ENCODE measurements at places on chromosomes 6 and 20.

- DNase-seq: no peak
Measured at GRCh38 chr20:11041396-11041795, 367.6 kb upstream of the JAG1 start.

DNA sequence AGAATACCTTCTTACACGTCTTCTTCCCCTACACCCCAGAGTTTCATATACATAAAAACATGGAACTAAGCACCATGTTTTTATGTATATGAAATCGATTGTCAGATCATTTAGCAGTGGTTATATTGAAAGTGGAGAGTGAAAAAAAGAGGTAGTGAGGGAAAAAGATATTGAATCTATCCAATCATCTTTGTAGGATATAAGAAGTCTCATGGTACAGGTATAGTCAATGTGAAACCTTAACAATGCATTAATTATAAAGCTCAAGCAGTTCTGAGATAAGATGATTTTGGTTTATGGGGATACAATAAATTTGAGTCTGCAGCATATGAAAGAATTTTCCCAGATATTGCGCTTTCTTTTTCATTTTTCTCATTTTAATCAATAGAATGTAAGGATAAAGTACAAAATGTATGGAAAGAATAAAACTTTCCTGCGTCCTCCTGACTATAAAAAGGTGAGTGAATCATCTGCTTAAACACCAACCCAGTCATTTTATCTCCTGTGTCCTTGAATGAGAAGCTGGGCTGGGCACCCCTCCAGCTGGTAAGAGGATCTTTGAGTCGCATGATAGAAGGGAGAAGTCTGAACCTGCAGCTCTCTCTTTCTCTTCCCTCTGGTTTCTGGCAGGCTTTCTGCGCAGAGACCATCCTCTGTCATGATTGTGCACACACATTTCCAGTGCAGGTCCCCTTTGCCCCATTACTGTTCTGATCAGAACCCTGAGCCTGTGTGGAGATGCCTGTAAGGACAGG lies 28.1 kb upstream of the AKIRIN2 start:
- DNase-seq: no peak

GRCh38 chr20:62177307-62177706 lies 5.5 kb upstream of the MTG2 start:
- DNase-seq: no peak

- DNase-seq: no peak
Measured at GRCh38 chr6:32126880-32127279, 1.2 kb downstream of the ATF6B start.

DNA sequence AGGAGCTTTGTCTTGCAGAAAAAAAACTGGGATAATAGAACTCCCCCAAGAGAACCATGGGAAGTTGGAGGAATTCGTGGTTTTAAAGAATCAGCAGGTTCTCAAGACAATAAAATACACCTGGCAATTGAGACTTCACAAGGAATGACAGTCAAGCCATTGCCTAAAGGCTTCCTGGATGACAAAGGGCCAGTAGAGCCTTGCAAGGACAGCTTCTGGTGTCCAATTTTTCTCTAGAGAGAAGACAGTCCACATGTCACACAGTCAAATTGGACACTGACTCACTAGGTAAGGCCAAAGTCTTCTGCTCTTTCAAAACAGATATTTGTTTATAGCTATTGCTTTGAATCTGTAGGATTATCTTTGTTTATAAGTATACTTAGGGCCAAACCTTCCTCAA lies 80.3 kb upstream of the BMP5 start:
- DNase-seq: no peak

DNA sequence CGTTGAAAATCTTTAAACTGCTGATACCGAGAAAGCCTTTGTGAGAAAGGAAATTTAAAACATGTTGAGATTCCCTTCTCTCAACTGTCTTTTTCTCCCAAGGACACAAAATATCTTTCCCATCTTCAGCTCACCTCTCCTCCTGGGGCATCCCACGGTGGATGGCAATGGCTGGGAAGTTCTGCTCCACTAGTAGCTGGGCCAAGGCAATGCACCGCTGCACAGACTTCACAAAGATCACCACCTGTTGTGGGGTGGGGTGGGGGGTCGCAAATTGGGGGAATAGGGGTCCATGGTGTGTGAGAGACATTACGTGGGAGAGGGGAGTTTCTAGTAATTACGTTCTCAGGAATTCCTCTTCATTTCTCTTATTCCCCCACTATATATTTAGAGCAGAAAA lies 2.4 kb downstream of the MCCD1 start:
- no peak for DNase-seq

DNA sequence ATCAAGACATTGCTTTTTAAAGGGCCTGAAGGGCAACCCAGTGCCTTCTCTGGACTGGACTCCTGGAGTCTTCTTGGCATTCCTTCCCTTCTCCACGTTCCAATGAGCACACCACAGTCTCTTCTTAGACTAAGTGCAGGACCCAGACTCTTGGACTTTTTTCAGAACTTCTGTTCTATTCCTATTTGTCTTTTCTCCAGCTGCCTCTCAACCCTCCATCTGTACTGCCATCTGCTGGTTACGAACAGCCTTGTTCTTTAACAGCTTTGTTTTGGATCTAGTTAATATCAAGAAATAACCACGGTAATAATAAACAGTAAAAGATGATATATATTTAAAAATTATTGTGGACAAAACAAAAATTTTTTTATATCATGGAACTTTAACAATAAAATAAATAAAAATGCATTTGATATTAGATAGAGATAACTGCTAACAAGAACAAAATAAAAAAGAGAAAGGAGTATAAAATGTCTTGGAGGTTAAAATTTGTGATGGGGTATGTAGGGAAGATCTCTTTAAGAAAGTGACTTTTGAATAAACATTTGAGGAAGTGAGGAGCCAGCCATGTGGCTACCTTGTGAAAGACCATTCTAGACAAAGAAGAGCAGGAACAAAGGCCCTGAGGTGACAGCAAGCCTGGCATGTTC lies 105.1 kb upstream of the HCRTR2 start:
- DNase-seq: no peak

DNA sequence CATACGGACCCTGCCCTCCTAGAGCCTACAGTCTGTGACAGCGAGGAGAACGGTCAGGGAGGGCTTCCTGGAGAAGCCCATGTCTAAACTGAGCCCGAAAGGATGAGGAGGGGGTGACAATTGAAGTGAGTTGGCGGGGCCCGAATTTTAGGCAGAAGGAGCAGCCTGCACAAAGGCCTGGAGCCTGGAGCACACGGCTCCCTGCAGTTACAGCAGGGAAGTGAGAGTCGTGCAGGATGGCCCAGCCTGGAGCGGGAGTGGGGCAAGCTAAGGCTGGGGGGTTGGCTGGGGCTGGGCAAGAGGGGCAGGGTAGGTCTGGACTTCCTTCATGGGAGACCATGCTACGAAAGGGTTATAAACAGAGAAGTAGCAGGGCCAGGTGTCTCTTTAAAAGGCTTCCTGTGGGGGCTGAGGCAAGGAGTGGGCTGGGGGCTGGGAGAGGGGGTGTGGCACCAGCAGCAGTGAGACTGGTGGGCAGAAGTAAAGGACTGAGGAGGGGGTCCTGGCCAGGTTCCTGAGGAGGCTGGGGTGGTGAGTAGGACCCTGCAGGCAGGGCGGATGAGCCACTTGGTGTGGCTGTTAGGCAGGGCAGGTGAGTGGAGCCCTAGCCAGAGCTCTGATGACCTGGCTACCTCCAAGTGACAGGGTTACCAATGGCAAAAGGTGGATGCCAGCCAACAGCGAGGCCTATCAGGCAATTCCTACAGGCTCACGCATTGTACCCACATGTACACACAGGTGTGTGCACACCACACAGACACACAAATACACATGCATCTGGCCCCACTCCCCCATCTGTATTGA lies 119.2 kb downstream of the MRPL14 start:
- DNase-seq: no peak

GRCh38 chr6:132798869-132799538 lies 567 bp upstream of the SLC18B1 start:
- peak; percentile 61 for DNase-seq

DNA sequence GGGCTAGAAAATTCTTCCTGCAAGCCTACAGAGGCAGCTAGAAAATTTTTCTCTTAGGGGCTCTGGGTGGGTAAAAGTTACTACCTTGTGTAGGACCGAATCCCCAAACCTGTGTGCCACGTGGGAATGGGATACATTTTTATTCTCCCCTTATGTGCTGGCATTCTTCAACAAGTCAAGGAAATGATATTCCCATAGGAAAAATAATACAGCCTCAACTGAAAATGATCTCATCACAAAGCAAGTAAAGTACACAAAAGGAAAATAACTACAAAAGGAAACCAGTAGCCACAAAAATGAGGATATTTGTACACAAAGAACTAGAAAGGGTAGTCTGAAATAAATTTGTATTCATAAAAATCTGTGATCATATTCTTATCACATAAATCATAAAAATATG lies 298.1 kb downstream of the LAMA2 start:
- no peak for DNase-seq

DNA sequence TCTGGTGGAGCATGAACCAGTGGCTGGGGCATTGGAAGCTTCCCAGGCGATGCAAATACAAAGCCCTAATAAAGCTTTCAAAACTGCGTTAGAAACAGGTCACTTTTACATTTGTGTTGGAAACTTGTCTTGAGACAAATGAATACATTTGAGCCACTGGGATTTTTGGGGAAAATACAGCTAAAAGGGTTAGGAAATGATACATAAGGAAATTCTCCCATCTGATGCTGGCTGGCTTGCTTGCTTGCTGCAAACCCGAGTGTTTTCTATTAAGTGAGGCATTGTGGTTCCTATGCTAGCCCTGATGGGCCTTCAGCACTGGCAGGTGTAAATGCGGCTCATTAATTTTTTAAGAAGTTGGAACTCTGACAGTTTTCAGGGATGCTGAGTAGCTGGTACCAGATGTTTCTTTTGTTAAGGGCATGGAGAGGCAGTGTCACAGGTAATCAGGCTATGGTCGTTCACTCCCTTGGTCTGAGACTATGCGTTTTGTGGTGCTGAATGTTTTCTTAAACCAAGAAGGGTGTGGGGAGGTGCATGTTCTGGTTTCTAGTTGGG lies 35.2 kb downstream of the RREB1 start:
- no peak for DNase-seq

DNA sequence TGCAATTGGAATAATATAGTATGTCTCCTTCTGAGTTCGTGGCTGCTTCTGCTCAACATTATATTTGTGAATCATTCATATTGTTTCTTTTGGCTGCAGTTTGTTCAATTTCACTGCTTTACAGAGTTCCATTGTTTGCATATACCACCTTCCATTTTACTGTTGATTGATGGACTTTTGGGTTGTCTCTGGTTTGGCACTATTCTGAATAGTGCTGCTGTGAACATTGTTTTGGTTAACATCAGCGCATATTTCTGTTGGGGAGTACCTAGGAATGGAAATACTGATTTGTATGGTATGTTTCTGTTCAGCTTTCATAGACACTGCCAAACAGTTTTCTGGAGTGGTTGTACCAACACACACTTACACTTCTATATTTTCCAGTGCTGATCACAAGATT lies 46.9 kb downstream of the UST start:
- no peak for DNase-seq

- no peak for DNase-seq
Measured at GRCh38 chr6:33620158-33620855, 815 bp upstream of the ITPR3 start.

DNA sequence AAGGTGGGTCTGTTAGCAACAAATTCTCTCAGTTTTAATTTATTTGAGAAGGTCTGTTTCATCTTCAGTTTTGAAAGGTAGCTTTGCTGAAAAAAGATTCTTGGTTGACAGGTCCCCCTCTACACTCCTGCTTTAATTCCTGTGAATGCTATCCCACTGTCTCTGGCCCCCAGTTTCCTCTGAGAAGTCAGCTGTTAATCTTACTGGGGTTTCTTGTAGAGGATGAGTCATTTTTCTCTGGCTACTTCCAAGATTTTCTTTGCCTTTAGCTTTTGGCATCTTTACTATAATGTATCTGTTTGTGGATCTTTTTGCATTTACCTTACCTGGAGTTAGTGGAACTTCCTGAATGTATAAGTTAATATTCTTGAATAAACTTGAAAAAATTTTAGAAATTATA lies 122.7 kb downstream of the MMS22L start:
- DNase-seq: no peak

- DNase-seq: no peak
Measured at GRCh38 chr6:119626884-119627619, 277.5 kb upstream of the MAN1A1 start.

DNA sequence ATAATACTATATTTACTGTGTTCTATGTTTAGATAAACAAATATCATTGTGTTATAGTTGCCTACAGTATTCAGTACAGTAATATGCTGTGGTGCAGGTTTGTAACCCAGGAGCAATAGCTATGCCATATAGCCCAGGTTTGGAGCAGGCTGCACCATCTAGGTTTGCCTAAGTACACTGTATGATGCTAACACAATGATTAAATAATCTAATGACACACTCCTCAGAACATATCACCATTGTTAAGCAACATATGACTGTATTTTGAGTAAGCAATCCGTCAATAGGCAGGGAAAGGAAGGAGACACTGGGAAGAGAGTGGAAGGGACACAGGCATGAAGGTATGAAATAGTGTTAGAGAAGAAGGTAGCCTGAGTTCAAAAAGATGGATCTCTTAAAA lies 369.9 kb downstream of the PKHD1 start:
- no peak for DNase-seq

DNA sequence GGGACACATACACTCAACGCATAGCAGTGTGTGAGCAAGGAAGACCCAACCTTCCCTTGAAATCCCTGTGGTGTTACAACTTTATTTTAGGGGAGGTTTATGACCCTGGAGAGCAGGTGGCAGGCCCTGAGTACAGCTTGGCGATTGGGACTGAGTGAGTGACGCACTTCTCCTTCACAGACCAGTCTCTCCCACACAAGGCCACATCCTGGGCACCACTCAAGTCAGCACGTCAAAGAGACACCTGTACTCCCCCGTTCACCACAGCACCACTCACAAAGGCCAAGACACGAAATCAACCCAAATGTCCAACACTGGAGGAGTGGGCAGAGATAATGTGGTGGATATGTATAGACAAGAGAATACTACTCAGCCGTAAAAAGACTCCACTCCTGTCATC lies 57.0 kb upstream of the FRMD1 start:
- no peak for DNase-seq

GRCh38 chr6:85449818-85450759 lies at the start of gene NT5E:
Gene NT5E, plus strand, starts transcription at chr6:85450083. Its CDS starts 57 bp downstream, at chr6:85450140.
- DNase-seq: peak; percentile 7

- no peak for DNase-seq
Measured at GRCh38 chr6:107870381-107870780, 46.3 kb upstream of the SCML4 start.

GRCh38 chr20:62159839-62160238 lies 16.3 kb downstream of the SS18L1 start:
- DNase-seq: peak; percentile 31

DNA sequence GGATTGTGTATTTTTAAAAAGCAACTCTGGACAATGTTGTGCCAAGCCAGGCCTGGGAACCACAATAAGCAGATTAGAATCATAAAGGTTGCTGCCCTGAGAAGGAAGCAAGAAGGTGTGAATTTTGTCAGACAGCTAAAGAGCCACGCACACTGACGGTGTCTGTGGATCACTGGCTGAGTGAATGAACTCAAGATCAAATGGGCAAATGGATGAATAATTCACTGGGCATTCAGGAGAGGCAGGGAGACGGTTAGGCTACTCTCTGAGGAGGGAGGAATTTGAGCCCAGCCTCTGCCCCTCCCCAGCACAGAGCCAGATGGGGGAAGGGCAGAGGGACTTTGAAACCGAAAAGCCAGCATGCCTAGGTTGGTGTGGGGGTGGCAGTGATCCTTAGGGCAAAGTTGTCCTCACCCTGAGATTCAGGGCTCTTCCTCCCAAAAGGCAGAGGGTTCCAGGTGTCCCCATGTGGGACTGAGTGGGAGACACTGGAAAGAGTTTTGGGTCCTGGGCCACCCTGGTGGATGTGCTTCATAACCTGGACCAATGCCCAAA lies 19.5 kb upstream of the SLC22A7 start:
- no peak for DNase-seq

GRCh38 chr6:170234419-170234818 lies 56.5 kb downstream of the DLL1 start:
- DNase-seq: no peak

GRCh38 chr6:6701864-6702263 lies 113.3 kb downstream of the LY86 start:
- DNase-seq: no peak
